ENCODE measurements at places on chromosomes 2 and 18.

DNA sequence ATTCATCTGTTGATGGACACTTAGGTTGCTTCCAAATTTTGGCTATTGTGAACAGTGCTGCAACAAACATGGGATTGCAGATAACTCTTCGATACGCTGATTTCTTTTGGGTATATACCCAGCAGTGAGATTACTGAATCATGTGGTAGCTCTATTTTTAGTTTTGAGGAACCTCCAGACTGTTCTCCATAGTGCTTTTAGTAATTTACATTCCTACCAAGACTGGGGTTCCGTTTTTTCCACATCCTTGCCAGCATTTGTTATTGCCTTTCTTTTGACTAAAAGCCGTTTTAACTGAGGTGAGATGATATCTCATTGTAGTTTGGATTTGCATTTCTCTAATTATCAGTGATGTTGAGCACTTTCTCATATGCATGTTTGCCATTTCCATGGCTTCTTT lies 200.3 kb downstream of the MBD5 start:
- H3K4me3 ChIP-seq, result no peak overlapping the region
- H3K27ac ChIP-seq, result no peak overlapping the region
- H3K27me3 ChIP-seq, result no peaks in the 10 kb centered on the region
- H3K4me1 ChIP-seq, result no peaks in the 10 kb centered on the region
- H3K36me3 ChIP-seq, result no peaks in the 10 kb centered on the region

- no peaks in the 10 kb centered on the region for H3K36me3 ChIP-seq
- no peak for DNase-seq
- H3K27ac ChIP-seq, result no peak overlapping the region
- H3K27me3 ChIP-seq, result no peaks in the 10 kb centered on the region
These were observed 573.5 kb downstream of the DSC3 start for GRCh38 chr18:30469091-30469490.

GRCh38 chr2:166814335-166814734 lies 73.9 kb upstream of the XIRP2 start:
- no peaks in the 10 kb centered on the region for H3K27me3 ChIP-seq
- H3K4me1 ChIP-seq, result no peaks in the 10 kb centered on the region
- H3K27ac ChIP-seq, result no peak overlapping the region
- DNase-seq, result no peak
- H3K4me3 ChIP-seq, result no peak overlapping the region
- H3K36me3 ChIP-seq, result no peaks in the 10 kb centered on the region

DNA sequence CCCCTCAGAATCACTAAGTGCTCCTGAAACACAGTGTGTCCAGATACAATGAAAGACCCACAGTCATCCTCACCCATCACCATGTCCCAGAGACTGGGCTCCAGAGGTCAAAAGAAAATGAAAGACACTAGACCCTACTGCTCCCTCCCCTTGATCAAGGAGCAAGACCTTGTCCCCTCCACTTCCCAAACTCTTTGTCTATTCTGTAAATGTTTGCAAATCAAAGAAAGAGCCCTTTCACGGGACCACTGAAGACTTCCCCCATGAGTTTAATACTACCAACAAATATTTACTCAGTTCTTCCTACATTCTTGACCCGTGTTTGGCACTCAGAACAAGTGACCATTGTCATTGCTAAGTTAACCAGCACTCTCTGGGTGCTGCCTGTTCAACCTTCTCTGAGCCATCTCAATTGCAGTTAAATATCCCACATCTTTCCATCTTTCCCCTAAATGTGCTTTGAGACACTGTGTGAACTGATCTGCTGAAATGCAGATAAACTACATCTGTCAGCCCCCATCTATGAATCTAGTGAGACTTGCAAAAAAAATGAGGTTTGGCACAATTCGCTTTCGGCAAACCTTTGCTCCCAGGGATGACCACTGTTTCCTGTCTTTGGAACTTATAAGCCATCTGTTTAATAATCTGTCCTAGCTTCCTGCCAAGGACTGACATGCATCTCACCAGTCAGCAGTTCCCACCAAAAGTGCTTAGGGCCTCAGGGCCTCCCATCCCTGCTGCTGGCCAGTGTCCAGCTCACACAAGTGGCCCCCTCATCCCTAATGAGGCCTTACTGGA lies 170.3 kb downstream of the GFPT1 start:
- DNase-seq, result no peak
- H3K4me3 ChIP-seq, result no peak overlapping the region
- H3K27me3 ChIP-seq, result no peaks in the 10 kb centered on the region
- peaks cover 11% of the 10 kb centered on the region for H3K4me1 ChIP-seq
- no peaks in the 10 kb centered on the region for H3K36me3 ChIP-seq
- no peak overlapping the region for H3K27ac ChIP-seq

DNA sequence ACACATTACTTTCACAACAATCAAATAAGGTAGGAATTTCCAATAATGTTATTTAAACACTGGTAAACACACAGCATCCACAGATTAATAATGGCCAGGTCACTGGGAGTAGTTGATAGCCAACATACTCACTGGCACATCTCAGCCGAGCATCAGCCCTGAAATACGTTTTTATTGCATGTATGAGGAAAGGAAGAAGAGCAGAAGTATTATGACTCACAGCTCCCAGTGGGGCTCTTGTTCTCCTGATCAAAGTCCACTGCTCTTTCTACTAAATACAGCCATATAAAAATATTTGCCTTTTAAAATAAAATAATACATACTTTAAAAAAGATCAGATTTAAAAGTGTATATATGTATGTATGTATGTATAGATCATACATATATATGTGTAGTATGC lies 999.6 kb downstream of the SUCLG1 start:
- H3K27ac ChIP-seq, result no peak overlapping the region
- H3K4me3 ChIP-seq, result no peak overlapping the region
- H3K36me3 ChIP-seq, result no peaks in the 10 kb centered on the region
- no peak for DNase-seq

- H3K27me3 ChIP-seq, result no peaks in the 10 kb centered on the region
- H3K36me3 ChIP-seq, result no peaks in the 10 kb centered on the region
- H3K27ac ChIP-seq, result no peak overlapping the region
- DNase-seq, result no peak
These were observed 19.9 kb upstream of the RAB31 start for GRCh38 chr18:9688036-9688741.

All from CD14-positive monocyte (primary cell).